Sigmoid colon (tissue), 7 donors: ENCODE measurements at places on chromosomes 12 and 14. TPM values are rescaled to one million over a fixed set of nuclear protein-coding genes. Genes with fewer than 3 reads are reported as not detected.

REM2 gene
- total RNA-seq, result not detected

MIP gene
- total RNA-seq, result not detected

DEPDC4 gene
- total RNA-seq, result 0.82 TPM

OTOGL gene
- total RNA-seq, result 4.7 TPM

RPGRIP1 gene
- total RNA-seq, result not detected

AMN gene
- not detected for total RNA-seq

DNA sequence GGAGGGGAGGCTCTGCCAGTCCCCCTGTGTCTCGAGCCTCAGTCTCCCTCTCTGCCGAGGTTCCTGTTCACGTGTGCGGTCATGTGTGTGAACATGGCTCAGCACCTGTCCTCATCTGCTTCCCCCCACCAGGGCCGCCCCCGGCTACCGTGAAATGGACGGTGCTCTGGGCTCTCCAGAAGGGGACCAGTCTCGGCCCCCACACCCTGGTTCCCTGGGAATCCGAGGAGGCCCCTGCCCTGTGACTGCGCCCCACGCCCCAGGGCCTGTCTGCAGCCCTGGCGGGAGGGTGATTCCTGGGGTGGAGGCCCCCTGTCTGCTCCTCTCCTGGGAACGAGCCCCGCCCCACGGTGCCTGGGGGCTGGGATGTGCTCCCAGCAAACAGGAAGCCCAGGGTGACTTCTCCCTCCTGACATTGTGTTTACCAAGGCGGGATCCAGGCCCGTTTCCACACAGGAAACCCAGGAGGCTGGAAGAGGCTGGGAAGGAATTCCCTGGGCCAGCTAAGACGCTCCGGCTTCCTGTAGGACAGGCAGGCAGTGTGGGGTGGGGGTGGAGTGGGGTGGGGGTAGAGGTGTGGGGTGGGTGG, 46.6 kb downstream of the KIF26A start:
- DNase-seq, result no peak

- no peak for DNase-seq
Observed at GRCh38 chr12:13099066-13099843, 4.2 kb downstream of the GSG1 start.

DNA sequence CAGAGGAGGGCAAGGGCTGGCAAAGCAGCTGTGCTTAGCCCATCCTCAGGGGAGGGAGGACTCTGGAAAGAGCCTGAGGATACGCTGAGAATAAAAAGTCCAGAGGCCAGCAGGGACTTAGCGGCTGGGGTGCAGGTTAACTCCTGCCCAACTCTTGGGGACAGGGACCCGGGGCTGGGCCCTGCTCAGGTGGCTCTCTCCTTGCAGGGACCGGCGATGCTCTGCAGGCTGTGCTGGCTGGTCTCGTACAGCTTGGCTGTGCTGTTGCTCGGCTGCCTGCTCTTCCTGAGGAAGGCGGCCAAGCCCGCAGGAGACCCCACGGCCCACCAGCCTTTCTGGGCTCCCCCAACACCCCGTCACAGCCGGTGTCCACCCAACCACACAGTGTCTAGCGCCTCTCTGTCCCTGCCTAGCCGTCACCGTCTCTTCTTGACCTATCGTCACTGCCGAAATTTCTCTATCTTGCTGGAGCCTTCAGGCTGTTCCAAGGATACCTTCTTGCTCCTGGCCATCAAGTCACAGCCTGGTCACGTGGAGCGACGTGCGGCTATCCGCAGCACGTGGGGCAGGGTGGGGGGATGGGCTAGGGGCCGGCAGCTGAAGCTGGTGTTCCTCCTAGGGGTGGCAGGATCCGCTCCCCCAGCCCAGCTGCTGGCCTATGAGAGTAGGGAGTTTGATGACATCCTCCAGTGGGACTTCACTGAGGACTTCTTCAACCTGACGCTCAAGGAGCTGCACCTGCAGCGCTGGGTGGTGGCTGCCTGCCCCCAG, 2.8 kb downstream of the B3GNT4 start:
- DNase-seq, result no peak

GRCh38 chr12:84276215-84276614, 636.4 kb downstream of the SLC6A15 start:
- DNase-seq, result no peak

- no peak for DNase-seq
Observed at GRCh38 chr12:72738811-72739210, 466.6 kb downstream of the TRHDE start.

DNA sequence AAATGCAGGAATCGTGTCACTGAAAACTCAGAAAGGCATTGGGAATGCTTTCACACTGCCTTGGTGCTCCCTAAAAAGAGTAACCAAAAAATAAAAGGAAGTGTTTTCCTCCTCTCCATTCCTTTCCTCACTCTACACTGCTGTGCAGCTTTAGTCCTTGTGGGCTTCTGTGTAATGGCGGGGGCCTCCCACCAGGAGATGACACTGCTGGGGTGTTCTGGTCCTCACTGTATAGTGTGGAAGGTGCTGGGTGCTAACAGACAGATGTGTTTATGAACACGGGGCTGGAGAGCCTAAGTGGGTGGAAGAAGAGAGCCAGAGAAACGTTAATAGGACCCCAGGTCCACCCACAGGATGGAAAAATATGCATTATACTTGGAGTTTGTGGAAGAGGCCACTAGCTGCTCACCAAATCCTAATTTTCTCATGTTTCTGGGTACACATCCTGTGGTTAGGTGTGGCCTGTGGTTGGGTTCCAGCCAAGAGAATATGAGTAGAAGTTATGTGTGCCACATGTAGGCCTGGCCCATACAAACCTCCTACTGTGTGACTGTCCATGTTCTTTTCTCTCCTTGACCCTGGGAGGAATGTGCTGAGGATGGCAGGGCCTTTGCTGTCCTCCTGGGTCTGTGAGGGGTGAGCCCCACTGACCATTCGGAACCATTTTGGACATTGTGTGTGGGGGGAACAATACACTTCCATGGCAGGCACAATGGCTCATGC, 14.0 kb upstream of the C1S start:
- DNase-seq, result no peak

DNA sequence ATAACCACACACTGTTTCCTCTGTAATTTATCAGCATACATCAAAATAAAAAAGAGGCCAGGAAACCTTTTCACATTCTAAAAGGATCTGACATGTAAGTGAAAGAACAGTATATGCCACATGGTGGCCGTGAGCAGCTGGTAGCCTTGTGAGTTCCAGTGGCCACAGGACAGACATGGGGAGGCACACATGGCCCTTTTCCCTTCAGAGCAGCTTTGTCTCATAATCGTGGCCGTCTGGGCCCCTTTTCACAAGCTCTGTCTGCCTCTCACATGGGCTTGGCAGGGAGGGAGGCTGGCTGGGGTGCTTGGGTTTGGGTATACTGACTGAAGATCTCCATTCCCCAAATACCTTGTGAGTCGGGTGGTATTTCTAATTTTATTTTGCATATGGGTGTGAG, 1.5 kb upstream of the ZDHHC22 start:
- peak; percentile 40 for DNase-seq

DNA sequence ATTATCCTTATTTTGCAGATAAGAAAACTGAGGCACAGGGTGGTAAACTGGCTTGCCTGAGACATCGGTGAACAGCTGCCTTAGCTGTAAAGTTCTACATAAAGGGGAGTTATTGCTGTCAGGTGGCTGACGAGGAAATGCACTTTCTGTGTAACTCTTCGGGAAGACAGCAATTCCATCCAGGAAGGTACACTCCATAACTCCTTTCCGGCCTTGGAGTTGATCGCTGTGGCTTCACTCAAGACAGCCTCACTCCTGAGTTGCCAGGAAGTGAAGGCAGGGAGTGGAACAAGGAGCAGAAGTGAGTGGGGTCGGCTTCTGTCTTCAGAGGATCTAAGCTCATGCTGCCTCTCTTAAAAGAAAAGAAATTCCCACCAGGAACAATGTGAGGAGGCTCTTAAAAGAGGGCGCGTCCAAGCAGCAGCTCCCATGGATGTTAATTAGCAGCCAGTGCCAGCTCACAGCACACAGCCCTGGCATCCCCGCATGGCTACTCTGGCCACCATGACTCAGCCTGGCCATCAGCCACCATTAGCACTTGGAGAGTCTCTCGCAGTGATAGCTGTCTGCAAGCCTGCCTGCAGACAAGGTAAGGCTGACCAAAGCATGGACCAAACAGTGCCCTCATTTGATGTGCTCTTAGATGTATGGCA, 60.3 kb downstream of the NUAK1 start:
- DNase-seq, result peak; percentile 75

- no peak for DNase-seq
Observed at GRCh38 chr14:102966681-102967505, 44.4 kb downstream of the AMN start.

GRCh38 chr12:64072916-64073575, 149.1 kb downstream of the KICS2 start:
- no peak for DNase-seq

DNA sequence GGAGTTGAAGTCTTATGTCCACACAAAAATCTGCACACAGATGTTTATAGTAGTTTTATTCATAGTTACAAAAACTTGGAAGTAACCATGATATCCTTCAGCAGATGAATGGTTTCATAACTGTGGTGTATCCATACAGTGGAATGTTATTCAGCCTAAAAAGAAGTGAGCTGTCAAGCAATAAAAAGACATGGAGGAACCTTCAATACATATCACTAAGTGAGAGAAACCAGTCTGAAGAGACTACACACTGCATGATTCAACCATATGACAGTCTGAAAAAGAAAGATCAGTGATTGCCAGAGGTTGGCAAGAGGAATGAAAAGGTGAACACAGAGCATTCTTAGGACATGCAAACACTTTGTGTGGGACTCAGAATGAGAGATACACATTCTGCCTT, 18.6 kb upstream of the IFNG start:
- no peak for DNase-seq

GRCh38 chr12:34396006-34396860, 373.9 kb downstream of the ALG10 start:
- peak; percentile 36 for DNase-seq

- no peak for DNase-seq
Observed at GRCh38 chr14:28570391-28570790, 196.2 kb upstream of the FOXG1 start.

DNA sequence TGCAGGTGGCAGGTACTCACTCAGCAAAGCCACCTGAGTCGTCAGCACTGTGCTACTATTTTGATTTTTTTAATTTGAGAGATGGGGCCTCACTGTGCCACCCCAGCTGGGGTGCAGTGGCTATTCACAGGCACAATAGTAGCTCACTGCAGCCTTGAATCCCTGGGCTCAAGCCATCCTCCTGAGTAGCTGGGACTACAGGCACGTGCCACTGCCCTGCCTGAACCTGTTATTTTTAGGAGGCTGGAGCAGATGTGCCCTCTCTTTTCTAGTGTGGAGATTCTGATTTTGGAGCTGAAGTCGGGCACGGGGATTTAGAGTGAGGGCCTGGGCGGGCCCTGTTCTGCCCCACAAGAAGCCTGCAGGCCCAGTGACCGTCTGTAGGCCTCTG, 17.3 kb downstream of the SLC25A47 start:
- DNase-seq, result no peak

DNA sequence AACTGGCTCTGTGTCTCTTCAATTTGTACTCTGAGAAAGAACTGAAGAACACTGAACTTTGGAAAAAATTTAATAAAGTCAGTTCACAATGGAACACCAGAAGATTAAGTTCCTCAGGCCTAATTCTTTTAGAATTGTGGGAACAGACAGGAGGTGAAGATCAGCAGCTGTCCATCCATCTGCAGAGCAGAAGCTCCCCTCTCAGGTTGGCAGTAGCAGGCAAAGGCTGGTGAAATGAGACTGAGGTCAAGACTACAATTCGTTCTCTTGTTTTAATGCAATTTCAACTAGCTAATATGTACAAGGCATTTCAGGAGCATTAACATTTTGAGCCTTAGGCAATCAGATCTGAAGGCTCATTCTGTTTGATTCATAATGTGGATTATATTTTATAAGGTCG, 10.3 kb upstream of the TRHDE start:
- DNase-seq, result no peak

GRCh38 chr12:40647651-40648050, 44.6 kb upstream of the CNTN1 start:
- no peak for DNase-seq

GRCh38 chr14:103136388-103137271, 13.4 kb downstream of the TNFAIP2 start:
- peak; percentile 72 for DNase-seq

DNA sequence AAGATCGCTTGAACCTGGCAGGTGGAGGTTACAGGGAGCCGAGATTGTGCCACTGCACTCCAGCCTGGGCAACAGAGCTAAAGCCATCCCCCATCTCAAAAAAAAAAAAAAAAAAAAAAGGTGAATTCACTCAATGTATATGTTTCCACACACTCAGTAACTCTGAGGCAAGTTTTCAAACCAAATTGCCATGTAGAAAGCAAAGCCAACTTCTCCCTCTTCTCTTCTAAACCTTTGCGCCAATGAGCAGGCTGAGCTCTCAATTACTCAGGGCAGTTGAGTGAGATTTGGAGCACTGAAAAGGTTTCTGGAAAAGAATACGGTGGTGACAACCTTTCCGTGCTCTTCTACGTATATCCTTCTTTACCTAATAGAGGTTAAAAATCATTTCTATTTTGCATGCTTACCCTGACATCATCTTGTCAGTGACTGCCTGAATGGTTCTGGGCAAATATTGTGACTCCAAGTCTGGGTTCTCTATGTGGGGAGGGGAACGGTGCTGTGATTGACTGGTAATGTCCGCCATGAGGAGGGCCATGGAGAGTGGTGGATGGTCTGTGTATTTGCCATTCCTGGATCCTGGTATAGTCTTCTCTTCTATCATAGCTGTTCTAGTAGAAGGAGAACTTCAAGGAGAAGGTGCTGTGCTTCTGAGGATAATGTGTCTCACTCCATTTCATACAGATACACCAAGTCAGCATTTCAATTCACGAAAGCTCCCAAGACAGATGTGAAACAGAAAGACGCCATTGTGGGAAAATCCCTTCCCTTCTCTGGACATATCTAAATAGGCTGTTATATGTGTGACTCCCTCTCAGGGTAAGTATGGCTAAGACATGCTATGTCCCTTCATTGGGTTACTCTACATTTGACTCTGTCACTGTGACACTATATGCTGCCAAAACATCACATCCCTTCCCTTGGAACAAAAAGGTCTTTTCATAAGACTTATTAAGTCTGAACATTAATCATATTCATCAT, 46.2 kb upstream of the MED13L start:
- no peak for DNase-seq

DNA sequence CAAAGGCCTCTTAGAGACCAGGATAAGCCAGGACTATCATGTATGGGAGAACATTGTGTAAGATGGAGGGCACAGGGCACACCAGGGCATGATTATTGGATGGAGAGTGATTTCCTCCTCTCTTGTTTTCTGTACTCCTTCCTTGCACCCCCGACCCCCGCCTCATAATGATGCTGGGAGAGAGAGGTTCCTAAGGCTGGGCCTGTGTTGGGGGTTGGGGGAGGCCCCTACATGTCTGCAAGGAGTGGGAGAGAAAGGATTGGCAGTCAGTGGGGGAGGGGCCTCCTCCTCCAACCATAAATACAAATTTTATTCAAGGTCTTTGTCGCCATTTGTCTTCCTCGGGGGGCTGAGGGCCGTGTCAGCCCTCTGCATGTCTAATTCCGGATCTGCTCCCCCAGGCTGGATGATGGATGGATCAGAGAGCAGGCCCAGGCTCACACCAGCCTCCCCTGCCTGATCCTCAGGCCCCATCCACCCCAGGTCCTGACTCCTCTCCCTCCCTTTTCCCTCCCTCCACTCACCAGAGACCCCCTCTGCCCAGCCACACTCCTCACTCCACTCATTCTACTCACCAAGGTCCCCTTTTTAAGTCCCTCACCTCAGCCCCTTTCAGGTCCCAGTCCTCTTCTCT, 2.0 kb upstream of the C1QL4 start:
- DNase-seq, result peak; percentile 34

- DNase-seq, result no peak
Observed at GRCh38 chr14:91207008-91207407, 37.5 kb downstream of the GPR68 start.
